Activated CD8-positive, alpha-beta memory T cell treated with anti-CD3 and anti-CD28 coated beads for 4 hours (primary cell): ENCODE measurements at places on chromosomes 1 and 21.

DNA sequence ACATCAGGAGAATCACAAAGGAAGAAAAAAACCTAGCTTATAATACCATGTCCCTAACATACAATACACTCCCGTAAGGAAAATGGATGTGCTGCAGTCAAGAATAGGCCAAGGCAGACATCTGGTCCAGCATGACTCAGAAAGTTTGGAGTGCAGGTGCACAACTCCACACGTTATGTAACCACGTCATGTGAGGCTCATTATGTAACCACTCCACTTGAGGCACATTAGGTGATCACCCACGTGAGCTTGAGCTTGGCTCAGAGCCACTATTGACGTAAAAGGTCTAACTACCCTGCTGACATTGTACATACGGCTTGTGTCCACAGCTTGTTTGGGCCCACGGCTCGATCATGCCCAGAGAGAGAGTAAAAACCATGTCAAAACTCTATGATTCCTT, 99.8 kb upstream of the C1orf21 start:
- no peak for DNase-seq

- no peak for DNase-seq
Observed at GRCh38 chr1:219325368-219325742, 151.7 kb downstream of the LYPLAL1 start.

- no peak for DNase-seq
Observed at GRCh38 chr21:27580276-27580675, 613.4 kb upstream of the ADAMTS5 start.

DNA sequence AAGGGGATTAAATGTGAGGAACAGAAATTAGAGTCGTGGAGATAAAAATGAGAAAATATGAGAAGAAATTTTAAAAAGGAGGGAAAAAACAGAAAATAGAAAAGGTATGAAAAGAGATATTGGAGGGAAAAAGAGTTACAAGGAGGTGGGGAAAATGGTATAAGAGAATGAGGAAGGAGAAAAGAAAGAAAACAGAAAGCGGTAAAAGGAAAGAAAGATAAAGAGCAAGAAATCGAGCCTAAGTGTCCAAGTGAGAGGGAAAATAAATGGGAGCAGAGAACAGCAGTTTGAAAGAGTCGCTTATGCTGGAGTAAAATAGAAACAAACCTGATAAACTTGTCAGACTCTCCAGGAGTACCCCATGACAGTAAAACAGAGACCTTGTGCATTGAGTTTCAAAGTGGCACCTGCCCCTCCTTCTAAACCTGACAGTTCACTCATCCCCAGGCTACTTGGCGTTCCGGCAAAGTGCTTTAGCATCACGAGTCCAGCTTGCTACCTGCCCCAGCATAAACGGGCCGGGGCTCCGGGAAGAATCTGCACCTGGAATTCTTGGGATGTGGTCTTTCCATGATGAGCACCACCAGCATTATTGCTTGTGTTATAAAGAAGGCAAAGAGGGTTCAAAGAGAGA, 585 bp downstream of the NEGR1 start:
- no peak for DNase-seq
